Osteoblast (primary cell): ENCODE measurements at places on chromosomes 7 and 10. TPM values are rescaled to one million over a fixed set of nuclear protein-coding genes. Genes with fewer than 3 reads are reported as not detected.

DNA sequence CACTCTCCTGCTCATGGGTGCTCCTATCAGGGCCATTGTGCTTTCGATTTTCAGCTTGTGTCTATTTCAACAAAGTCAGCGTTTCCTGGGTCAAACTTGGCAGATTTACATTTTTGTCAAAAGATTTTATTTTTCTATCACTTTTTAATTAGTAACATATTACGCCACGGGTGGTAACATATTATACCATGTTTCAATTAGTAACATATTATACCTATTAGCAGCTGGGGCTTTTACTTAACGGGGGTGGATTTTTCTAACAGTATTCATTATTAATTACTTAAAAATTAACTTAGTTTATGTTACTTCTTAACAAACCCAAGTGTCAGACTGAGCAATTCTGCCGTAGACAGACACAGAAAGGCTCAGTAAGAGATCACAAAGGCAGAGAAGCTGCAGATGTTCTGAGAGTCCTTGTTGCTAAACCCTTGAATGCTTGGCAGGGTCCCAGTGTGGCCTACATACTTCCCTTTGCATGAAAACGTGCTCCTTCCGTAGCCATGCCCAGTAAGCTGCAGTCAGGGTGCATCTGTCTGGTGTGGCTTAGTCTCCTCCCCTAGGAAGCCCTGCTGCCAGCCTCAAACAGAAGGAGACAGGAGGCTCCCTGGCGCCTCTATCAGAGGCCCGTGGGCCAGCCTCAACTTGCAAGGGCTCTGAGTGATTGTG is 263.1 kb upstream of the CXCL12 start:
- peak; percentile 56 for DNase-seq

DNA sequence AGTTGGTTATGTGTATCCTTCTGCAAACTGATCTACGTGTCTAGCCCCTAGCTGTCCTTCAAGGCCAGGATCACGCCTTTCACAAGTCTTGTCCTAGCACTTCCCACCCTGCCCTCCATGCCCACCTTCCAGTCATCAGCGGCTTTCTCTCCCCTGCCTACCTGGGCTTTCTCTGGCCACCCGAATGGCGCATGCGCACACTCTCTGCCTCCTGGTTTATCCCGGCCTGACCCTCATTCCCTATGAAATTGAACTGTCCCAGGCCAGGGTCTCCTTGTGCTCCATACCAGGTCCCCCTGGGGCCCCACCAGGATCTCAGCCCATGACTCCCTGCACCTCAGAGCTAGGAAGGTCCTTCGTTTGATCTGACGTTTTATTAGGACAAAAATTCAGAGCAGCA is 31.6 kb upstream of the CTBP2 start:
- DNase-seq, result no peak

Gene HACD1
- 26.8 and 30.0 TPM in 2 replicates for total RNA-seq

GRCh38 chr7:37973915-37974314 is 53.5 kb downstream of the EPDR1 start:
- DNase-seq, result no peak

DNA sequence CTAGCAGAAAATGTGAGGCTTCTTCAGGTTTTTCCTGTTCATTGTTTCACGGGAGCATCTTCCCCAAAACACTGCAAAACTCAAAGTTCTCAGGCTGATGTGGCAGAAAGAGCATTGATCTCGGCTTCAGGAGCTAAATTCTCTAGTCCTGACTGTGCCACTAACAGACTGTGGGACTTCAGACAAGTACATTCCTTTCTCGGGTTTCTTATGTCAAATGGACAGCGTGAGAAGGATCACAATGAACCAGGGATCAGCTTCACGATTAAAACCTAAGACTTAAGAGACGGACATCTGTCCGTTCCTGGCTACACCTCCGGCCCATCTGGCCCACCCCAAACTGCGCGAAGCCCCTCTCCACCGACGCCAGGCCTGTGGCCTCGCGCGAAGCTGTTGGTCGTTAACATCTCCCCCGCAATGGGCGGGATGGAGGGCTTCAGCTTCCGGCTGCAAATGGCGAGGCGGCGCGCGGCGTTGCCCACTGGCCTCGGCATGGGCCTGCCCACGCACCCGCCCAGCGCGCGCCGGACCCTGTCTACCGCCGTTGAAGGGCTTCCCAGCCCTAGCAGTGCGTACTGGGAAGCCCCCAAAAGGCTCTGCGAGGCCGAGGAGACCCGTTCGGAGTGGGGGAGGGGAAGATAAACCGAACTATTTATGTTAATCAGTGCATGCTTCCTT is 549 bp upstream of the DDX50 start:
- DNase-seq, result peak; percentile 71

Gene CCDC172
- total RNA-seq, result not detected in 2 replicates

DNA sequence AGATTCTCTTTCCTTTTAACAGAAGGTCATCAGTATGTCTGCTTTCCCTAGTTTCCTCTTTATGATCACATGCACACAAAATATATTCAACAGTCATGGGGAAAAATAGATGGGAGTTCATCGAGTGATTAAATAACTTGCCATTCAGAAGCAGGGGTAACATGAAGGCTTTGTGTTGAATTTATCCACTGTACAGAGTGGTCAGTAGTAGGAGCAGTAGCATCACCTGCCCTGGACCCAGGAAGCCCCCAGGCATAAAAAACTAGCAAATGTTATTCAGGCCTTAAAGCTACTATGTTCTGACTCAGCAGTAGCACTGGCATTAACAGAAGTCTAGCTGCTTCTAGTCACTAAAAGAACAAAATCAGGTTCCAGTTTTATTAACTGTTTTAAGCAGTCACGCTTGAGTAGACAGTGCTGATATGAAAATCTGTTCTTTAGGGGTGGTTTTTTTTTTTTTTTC is 31.4 kb upstream of the FAM133B start:
- DNase-seq, result no peak

Gene SPDYE6
- total RNA-seq, result not detected in 2 replicates

Gene BMPR1A
- 71.7 and 73.7 TPM in 2 replicates for total RNA-seq

DNA sequence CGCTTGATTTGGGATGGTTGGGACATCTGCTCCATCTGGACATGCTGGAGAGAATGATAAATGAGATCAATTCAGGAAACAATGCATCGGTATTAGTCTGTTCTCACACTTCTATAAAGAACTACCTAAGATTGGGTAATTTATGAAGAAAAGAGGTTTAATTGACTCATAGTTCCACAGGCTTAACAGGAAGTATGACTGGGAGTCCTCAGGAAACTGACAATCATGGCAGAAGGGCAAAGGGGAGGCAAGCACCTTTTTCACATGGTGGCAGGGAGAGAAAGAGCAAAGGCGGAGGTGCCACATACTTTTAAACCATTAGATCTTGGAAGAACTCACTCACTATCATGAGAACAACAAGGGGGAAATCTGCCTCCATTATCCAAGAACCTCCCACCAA is 16.8 kb upstream of the TSPAN12 start:
- DNase-seq, result no peak

GRCh38 chr10:22505911-22506685 is 160.8 kb downstream of the SPAG6 start:
- DNase-seq, result no peak

GRCh38 chr7:83111391-83111790 is 51.3 kb downstream of the PCLO start:
- no peak for DNase-seq

DNA sequence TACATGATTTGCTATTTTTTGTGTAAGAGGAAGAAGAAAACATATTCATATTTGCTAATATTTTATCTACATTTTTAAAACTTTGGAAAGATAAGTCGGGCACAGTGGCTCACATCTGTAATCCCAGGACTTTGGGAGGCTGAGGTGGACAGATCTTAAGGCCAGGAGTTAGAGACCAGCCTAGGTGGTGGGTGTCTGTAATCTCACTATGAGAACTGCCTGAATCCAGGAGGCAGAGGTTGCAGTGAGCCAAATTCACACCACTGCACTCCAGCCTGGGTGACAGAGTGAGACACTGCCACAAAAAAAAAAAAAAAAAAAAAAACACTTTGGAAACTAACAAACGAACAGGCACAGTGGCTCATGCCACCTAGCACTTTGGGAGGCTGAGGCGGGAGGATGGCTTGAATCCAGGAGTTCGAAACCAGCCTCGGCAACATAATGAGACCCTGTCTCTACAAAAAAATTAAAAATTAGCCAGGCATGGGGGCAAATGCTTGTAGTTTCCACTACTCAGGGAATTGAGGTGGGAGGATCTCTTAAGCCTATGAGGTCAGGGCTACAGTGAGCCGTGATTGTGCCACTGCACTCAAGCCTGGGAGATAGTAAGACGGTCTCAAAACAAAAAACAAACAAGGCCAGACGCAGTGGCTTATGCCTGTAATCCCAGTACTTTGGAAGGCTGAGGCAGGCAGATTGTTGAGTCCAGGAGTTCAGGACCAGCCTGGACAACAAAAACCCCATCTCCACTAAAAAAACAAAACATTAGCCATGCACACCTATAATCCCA is 25.6 kb downstream of the HERC4 start:
- no peak for DNase-seq

GRCh38 chr10:86109421-86109820 is 257.2 kb downstream of the GRID1 start:
- no peak for DNase-seq

DNA sequence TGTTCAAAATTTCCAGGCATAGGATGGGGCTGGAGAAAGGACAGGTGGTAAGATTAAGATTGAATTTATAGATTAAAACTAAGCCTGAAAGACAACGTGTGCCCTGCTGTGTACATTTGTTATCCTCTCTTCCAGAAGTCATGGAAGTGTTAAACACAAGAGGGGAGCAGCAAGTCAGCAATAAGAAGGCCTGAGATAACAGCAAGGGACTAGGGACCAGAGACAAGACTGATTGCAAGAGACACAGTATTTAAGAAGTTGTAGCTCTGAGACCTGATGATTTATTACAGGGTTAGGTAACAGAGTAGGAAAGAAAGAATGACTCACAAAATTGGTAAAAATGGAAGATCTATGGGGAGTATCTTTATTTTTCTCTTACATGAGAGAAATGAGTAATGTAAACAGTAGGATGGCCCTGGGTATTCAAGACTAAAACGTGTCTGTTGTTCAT is 55.7 kb upstream of the COL1A2 start:
- DNase-seq, result peak; percentile 68
